Activated CD4-positive, CD25-positive, alpha-beta regulatory T cell (primary cell): ENCODE measurements at places on chromosomes 12 and 14.
A peak's percentile ranks its signal among the peaks of the same experiment; 100 is the strongest.

DNA sequence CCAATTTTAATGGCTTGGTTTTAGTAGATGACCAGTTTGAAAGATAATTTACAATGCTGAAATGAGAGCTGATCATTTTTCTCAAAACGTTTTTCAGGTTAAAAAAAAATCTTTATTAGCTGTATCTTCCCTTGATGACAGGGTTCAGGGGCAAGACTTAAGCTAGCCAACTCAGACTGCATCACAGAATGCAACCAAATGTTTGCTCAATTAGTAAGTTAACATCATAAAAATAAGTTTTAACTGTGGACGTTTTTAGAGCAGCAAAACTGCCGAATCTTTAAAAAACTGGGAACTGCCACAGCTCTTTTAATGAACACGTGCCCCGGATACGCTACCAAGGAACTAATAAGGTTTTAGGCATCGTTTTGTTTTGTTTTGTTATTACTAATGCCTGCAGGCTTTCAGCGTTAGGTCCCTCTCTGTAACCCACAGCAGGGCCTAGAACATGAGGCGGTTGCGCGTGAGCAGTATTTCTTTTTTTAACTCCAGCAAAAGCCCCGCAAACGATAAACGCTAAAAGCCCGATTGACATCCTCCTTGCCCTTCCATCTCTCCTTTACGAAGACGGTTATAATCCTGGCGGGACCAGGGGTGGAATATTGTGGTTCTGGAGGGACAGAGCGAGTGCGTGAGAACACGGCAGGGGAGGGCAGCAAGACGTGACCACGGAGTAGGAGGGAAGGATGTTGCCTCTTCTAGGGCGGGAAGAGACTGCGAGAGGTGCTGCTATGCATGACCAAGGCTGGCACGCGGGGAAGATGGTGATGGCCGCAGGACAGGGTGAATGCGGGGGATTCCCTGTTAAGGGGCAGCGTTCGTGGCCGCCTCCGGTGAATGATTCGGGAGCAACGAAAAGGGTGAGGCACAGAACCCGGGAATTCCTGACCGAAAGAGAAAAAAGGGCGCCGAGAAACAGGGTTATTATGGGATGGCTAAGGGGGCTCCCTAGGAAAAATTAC is 652 bp downstream of the SUPT16H start:
- DNase-seq, result peak; percentile 4

DNA sequence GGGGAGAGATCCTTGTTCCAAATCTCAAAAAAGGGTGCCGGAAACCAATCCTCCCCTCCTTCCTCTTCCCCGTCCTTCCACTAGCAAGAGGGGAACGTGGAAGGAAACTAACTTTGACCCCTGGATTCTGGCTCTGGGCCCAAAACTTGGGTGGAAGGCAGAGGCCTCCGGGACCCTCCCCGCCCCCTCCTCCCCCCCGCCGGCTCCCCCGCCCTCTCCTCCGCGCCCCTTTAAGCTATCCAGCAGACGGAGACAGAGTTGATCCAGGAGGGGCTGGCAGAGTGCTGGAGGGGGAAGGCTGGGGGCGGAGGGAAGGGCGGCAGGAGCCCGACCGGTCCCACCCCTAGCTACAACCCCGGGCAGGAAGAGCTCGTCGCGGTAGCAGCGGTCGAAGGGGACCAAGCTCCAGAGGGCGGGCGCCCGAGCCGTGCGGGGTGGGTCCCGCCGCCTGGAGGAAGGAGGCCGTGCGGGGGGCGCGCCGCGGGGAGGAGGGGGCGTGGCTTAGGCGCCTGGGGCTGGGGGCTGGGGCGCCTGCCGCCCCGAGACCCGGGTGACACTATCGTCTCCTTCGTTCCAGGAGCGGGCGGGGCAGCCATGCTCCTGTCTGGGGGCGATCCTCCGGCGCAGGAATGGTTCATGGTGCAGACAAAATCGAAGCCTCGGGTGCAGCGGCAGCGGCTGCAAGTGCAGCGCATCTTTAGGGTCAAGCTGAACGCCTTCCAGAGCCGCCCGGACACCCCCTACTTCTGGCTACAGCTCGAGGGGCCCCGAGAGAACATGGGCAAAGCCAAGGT is at the start of gene NYNRIN:
Gene NYNRIN, plus strand, starts transcription at position 351 of the 794 bp plus-strand sequence. Its CDS starts 244 bp downstream, at position 595.
- no peak for DNase-seq

DNA sequence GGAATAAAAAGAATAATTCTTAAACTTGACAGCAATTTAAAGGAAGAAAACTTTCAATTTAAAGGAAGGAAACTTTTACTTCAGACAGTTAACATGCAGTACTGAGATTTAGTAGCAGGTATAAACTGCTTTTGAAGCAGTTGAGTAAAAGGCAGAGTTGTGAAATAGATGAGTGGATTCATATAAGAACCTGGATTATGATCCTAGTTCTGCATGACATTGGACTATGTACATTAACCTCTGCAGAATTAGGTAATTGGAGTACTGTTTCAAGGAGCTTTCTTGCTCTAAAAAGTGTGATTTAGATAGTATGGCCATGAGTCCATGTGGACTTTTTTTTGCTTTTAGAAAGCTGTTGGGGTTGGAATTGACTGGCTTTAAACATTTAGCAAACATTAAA is 29.7 kb downstream of the ATP2A2 start:
- DNase-seq, result no peak

DNA sequence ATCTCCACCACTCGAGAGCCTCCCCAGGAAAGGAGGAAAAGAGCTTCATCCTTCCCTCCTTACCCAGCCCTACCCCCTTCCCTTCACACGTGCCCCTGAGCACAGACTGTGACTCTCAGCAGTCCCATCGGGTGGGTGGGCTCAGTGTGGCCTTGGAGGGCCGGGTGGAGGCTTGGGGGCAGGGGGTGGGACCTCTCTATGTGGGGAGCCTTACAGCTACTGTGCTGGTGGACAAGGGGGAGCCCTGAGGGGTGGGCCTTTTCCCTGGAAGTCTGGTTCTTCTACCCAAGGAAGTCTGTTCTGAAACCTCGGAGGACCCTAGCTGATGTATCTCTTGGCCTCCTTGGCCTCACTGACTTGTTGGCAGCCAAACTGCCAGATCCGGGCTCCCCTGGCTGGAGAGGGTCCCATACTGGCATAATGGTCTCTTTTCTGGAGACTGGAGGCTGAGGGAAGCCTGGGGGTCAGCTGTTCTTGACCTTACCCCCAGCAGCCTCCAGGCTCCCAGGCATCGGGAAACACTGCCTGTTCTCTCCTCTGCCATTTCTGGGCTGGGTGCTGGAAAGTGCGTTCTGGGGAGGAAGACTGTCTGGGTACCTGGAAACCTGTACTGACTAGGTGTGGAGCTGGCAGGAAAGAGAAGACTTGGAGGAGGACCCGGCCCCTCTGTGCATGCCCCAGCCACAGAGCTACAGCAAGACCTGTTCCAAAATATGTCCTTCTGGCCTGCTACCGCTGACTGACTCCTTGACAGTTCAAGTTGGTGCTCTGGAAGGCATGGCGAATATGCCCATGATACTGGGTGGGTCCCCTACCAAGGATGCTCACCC is 7.6 kb downstream of the VASH1 start:
- no peak for DNase-seq

DNA sequence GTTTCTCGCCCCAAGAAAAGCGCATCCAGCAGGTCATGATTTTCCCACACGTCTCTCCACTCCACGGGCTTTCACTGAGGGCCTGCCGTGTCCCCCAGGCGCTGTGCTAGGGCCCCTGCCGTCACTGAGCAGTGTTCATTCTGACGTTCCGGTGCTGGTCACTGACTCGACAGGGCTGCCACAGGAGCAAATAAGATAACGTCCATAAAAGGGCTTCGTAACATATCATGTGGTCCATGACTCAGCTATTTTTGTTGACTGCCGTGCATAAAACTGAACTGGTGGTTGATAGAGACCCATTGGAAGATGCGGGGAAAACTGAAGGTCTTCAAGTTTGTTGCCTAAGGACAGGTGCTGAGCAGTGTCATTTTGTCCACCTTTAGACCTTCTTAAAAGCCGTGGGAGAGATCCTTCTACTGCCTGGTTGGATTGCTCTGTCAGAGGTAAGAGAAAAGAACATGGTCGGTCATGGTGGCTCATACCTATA is 46.3 kb downstream of the ADGRD1 start:
- DNase-seq, result no peak

DNA sequence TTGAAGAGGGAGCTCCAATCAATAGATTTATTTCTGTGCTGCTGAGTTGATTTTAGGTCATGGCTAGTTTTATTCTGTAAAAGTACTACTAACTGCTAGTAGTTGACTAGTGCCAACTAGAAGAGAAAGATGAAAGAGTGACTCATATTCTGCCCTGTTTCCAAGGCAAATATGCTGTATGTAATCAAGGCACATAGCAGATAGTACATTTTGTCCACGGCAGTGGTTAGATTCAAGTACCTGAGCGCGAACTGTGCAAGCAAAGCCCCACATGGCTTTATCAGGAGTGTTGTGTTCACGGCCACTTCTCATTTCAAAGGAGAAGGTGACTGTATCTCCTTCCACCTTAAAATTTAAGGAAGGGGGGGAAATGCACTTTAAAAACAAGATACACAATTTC is 126.8 kb downstream of the TRAFD1 start:
- DNase-seq, result no peak

- no peak for DNase-seq
Observed at GRCh38 chr12:129848876-129849275, 54.9 kb downstream of the TMEM132D start.

DNA sequence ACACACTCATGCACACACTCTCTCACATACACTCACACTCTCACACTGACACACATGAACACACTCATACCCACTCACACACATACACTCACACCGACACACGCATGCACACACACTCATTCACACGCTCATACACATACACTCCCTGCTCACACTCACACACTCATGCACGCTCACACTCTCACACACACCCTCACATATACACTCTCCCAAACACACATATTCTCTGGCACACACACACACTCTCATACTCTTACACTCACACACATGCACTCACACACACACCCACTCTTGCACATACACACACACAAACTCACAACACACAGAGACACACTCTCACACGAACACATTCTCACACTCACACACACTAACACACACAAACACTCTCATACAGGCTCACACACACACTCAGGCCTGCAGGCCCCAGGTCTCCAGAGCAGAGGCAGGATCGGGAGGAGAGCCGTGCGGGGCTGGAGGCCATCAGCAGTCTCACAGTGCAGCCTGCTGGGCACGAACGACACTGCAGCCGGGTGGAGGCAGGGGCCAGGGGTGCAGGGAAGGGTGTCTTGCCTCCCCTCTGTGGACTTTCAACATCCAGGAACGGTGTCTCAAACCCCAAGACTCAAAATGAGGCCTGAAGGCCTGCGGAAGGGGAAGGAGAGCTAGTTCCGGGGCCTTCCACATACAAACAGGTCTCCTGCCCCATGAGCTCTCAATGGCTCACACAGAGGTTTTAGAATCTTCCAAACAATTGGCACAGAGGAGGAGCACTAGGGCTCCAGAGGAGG is 148.7 kb downstream of the ANO2 start:
- DNase-seq, result no peak

GRCh38 chr14:94903883-94904282 is 134.0 kb upstream of the GSC start:
- no peak for DNase-seq

- no peak for DNase-seq
Observed at GRCh38 chr12:20426191-20426590, 57.9 kb downstream of the PDE3A start.

DNA sequence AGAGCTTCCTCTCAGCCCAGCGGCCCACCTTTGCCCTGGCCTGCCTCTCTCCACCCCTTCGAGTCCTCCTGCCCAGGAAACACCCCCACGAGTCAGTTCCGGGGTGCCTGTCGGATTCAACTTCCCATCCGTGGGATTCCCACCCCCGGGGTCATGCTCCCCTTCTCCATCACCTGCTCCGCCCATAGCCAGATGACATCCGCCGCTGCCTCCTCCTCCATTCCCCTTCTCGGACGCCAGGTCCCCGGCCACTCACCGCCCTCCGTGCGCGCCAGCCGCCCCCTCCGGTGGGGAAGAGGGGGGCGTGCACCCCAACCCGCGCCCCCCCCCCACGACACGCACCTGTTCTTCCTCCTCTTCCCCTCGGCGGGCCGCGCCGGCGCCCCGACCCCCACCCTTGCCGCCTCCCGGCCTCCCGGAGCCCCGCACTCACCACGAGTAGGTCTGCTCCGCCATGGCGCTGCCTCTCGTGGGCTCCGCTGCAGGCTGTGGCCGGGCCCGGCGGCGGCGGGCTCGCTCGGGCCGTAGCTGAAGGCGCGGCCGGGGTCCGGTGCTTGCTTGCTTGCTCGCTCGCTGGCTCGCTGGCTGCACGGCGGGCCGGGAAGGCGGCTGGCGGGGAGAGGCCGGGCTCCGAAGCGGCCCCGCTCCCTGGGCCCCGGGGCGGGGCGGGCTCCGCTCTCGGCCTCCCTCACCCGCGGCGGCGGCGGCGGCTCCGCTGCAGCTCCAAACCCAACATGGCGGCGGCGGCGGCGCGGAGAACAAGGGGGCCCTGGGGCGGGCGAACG is 554 bp downstream of the SPPL3 start:
- peak; percentile 68 for DNase-seq

DNA sequence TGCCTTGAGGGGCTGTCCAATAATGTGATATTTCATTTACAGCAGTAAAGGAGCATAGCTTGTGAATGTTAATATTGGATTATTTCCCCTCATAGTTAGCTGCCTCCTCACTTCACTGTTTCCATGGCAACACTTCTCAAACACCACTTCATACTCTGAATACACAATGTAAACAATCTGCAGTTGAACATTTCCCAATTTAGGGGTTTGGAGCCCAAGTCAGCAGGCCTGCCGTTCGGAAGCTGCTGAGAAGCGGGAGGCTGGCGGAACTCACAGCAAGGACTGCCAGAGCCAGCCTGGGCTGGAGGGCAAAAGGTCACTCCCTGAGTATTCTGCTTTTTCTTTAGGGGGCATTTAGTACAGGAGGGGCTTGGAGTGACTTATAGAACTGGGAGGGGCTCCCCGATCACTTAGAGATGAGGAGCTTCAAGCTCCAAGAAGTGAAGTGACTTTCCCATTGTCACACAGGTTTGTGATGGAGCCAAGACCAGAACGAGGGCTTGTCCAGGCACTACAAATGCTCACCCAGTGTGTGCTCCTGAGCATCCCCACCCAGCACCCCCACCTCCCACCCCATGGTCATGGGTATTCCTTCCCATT is 12.1 kb upstream of the SLC24A4 start:
- no peak for DNase-seq

- DNase-seq, result no peak
Observed at GRCh38 chr14:31994391-31995033, 82.6 kb upstream of the ARHGAP5 start.
